Stimulated activated CD4-positive, alpha-beta T cell treated with anti-CD3 and anti-CD28 coated beads, TNF-alpha, amount 100 ng/mL, for 4 hours (primary cell): ENCODE measurements at places on chromosomes 4 and X.

- no peak for DNase-seq
Observed at GRCh38 chr4:101724093-101724492, 66.4 kb upstream of the BANK1 start.

- no peak for DNase-seq
Observed at GRCh38 chr4:123871341-123871740, 474.7 kb downstream of the SPRY1 start.

DNA sequence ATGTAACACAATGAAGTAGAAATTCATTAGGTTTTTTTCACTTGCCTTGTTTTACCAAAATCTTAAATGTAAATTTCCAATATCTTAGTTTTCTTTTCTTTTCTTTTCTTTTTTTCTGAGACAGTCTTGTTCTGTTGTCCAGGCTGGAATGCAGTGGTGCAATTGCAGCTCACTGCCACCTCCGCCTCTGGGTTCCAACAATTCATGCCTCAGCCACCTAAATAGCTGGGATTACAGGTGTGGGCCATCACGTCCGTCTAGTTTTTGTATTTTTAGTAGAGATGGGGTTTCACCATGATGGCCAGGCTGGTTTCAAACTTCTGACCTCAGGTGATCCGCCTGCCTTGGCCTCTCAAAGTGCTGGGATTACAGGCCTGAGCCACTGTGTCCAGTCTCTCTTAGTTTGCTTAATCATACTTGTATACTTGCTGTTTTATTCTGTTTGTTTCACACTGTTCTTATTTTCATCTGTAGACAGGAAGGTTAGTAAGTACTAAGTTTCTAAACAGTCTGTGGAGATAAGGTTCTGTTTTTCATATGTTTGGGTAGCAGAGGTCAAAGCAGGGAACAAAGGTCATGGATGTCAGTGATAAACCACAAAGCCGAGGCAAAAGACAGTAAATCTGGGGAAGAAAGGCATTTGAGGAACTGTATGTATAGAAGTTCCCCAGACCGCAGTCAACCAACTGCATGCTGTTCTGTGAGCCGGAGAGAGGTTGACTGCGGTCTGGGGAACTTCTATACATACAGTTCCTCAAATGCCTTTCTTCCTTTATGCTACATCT, 129.1 kb downstream of the CBR4 start:
- no peak for DNase-seq

- no peak for DNase-seq
Observed at GRCh38 chr4:169900241-169900845, 125.9 kb downstream of the MFAP3L start.

GRCh38 chr4:4496592-4497372, 45.1 kb downstream of the STX18 start:
- DNase-seq = no peak

GRCh38 chrX:119429471-119429870, 30.3 kb downstream of the SLC25A43 start:
- DNase-seq = no peak

DNA sequence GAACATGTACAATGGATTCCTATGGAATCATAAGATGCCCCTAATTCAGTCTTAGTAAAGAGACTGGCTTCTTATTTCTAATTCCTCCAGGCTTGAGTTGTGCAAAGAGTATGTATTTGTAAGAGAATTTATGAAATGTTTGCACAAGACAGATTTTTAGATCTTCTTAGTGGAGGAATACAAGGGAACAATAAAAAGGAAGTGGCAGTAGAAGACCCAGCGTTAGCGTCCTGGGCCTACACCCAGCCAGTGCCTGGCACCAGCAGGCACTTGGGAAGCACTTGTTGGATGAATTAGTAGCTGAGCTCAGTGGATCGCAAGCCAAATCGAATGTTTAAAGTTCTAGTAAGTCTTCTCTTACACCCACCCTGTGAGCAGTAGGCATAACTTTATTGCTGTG, 157.4 kb downstream of the PTTG2 start:
- DNase-seq = no peak

- DNase-seq = no peak
Observed at GRCh38 chrX:77276742-77277141, 170.4 kb upstream of the FGF16 start.

- no peak for DNase-seq
Observed at GRCh38 chr4:74365761-74366160, 816 bp downstream of the EREG start.

DNA sequence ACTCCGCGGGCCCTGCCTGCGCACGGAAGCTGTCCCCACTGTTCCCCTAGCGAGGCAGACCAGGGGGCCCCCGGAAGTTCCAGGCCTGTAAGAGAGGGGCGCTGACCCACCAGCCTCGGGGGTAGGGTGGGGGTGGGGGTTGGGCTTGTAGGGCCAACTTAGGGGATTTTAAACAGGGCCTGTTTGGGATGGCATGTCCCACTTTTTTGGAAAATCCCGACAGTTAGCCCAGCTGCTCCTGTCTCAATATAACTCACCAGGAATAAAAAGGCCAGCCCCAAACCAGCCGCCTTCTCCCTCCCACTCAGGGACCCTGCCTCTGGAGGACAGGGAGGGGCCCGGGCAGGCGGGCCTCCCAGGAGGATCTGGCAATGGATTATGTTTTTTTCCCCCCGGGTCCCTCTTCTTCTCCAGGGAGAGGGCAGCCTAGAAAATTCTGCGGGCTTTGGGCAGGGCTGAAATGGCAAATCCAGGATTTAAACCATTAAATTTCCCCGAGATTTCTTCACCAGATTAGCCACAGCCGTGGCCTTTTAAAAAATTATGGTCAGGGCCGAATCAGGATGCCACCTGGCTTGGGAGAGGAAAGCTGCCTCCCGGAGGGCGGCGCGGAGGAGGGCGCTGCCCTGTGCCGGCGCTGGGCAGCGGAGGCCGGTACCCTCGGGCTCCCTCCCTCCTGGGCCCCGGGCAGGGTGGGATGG, 957 bp downstream of the PPP2R2C start:
- DNase-seq = no peak

GRCh38 chr4:144861471-144861870, 215.5 kb downstream of the HHIP start:
- DNase-seq = no peak

DNA sequence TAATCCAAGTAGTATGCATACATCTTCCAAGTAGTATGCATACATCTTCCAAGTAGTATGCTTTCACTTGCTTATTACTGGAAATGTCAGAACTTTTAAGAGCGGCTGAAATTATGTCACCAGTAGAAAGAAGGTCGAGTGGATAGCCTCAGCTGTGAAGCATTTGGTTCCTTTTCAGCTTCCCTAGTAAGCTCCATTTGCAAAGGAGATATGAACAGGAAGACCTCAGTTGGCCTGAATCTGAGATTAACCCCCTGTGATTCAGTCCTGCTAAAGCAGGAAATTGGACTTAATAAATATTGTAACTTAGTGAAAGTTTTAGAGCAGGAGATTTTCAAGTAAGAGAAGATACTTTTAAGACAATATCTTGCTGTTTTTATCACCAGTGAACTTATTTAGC, 48.1 kb downstream of the PCDH7 start:
- DNase-seq = no peak

- DNase-seq = no peak
Observed at GRCh38 chr4:3054169-3054759, 20.1 kb downstream of the HTT-AS start.

GRCh38 chr4:44016570-44017421, 431.8 kb downstream of the KCTD8 start:
- DNase-seq = no peak

DNA sequence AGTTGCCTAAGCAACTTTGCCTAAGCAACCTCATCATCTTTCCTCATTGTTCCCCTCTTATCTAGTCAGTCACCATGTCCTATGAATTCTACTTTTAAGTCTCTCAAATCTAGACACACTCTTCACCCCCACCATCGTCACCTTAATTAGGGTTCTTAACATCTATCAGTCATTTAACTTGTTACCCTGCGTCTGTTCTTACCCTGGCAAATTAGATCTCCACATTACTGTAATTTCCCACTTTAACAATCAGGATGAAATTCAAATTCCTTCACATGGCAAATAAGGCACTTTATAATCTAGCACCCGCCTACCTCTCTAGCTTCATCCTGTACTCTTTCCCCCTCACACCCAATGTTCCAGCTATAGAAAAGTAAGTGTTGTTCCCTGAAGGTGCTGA, 221.2 kb downstream of the GRIA3 start:
- DNase-seq = no peak

GRCh38 chr4:49063670-49064069, 77.6 kb downstream of the CWH43 start:
- DNase-seq = no peak

- DNase-seq = peak; percentile 58
Observed at GRCh38 chrX:1537031-1537715, at the start of gene P2RY8. TSS of gene P2RY8 (minus strand) at chrX:1537185. CDS start at chrX:1466558, 70,627 bp downstream.

- no peak for DNase-seq
Observed at GRCh38 chr4:6257247-6258025, 12.2 kb upstream of the WFS1 start.

DNA sequence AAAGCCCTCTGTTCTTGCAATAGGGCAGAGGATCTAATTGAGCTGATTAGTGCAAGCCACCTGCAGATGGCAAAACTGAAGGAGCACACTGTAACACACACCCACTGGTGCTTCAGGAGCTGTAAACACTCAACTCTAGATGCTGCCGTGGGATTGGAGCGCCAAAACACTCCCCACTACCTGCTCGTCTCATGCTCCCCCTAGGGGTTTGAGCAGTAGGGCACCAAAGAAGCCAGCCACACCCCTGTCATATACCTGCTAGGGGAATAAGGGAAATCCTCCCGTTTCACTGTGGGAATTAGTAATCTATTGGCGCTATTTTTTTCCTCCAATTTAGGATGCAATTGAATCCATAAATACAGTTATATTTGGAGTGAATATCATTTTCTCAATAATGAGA, 360.2 kb downstream of the GLUD2 start:
- DNase-seq = no peak

GRCh38 chrX:65488495-65488894, 46.1 kb downstream of the LAS1L start:
- no peak for DNase-seq

- DNase-seq = no peak
Observed at GRCh38 chr4:140250989-140251552, 97.1 kb upstream of the MAML3 start.

- no peak for DNase-seq
Observed at GRCh38 chr4:157582141-157582540, 361.6 kb downstream of the GRIA2 start.

DNA sequence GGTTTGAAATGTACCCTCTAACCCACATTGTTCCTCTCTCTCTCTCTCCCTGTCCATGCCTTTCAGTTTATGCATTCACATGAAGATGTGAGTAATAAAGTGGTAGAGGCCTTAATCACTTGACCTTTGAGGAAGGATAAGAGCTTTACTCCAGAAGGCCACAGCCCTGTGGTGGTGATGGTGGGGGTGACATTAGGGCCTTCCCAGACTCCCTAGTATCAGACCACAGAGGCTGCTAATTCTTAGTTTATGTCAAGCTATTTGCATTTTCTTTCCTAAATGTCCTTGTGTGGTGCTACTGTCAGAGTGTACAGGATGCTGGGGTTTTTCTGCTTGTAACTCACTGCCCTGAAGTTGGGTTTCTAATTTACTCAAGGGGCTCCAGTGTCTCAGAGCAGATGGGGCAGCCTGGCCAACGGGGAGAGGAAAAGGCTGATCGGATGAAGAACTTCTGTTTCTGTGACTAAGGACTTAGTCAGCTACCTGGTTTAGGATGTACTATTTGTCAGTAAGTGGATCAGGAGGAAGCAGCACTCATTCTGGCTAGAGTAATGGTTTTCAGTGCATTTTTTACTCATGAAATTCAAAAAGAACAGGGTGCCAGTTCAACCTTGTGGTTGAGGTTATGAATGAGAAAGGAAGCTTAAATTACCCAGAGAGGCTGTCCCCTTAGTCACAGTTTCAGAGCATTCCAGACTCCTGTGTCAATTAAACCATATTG, 509.6 kb upstream of the DIPK2B start:
- DNase-seq = no peak

DNA sequence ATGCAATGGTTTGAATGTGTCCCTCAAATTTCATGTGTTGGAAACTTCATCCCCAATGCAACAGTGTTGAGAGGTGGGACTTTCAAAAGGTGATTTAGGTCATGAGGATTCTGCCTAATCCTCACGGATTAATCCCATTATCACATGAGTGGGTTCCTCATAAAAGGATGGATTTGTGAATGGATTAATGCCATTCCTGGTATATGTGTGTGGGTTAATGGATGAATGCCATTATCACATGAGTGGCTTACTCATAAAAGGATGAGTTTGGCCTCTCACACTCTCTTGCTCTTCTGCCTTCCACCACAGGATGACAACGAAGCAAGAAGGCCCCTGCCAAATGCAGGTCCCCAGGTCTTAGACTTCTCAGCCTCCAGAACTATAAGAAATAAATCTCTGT, 30.5 kb upstream of the NEUROG2 start:
- no peak for DNase-seq

DNA sequence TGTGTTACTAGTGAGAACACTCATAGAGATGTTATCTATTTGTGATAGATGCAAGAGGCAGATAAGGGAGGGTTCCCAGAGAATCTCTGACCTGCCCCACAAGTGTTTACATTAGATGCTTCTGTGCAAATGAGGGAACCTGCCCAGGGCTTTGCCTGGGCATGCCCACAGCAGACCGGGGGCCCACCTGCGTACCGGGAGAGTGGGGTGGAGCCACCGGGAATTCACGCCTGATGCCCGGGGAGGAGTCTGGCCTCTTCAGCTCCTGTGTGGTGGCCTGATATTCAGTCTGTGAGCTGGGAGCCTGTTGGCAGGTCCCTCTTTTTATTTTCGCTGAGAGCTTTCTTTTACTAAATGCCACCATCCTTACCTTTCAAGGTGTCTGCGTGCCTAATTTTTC, 155.7 kb downstream of the SNCA start:
- no peak for DNase-seq

DNA sequence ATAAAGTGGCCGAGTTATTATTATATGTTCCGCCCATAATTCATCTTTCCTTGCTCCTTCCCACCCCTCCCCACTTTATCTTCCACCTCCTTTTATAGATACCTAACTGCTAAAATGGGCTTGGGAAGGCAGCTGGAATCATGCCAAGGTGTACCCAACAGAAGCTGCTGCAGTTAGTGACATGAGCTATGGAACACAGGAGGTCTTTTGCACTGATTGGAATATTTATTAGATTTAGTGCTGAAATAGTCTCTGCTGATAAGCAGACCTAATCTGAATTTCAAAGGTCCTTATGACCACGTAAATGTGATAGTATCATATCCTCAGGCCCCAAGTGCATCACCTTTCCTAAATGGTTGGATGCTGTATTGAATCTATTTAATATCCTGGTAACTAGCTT, 64.9 kb downstream of the HMGB2 start:
- no peak for DNase-seq

GRCh38 chr4:52241916-52242315, 190.8 kb downstream of the SPATA18 start:
- no peak for DNase-seq

GRCh38 chr4:185068837-185069236, 50.5 kb downstream of the HELT start:
- no peak for DNase-seq

DNA sequence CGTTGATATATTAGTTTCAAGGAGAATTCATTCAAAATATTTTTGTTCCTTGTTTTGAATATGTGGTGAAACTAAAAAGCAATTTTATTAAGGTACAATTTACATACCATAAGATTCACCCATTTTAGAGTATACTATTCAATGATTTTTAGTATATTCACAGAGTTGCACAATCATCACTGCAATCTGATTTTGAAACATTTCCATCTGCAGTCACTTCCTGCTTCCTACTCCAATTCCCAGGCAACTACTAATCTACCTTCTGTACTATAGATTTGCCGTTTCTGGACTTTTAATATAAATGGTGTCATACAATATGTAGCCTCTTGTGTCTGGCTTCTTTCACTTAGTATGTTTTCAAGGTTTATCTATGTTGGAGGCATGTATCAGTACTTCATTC, 71.3 kb downstream of the SLC9A7 start:
- no peak for DNase-seq

GRCh38 chrX:46796574-46797191, 37.8 kb upstream of the SLC9A7 start:
- DNase-seq = peak; percentile 55
